ENCODE measurements at places on chromosomes 1 and 21. TPM values are rescaled to one million over a fixed set of nuclear protein-coding genes. Genes with fewer than 3 reads are reported as not detected.

ARTN gene
- not detected for total RNA-seq

DRAXIN gene
- not detected for total RNA-seq

UTS2 gene
- not detected for total RNA-seq

PACC1 gene
- 9.4 TPM for total RNA-seq

SYCP1 gene
- not detected for total RNA-seq

FCMR gene
- total RNA-seq, result 11.7 TPM

FCRLB gene
- 2.7 TPM for total RNA-seq

LEMD1 gene
- total RNA-seq, result not detected

DNA sequence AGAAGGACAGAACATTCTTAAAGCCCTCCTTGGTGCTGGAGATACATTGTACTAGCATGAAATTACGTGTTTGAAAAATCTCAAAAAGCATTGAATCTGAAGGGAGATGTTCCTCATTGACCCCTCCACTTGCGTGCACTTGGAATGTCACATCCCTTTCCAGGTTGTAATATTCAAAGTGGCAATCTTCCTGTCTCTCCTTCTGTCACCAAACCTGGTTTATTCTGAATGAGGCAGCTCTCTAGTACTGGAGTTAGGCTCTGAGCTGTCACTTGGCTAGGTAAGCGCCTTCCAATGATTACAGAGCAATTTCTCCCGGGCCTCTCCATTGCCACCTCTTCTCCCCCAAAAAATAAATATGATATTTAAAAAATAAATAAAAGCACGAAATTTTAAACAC lies 855 bp downstream of the DSCAM start:
- DNase-seq, result no peak

DNA sequence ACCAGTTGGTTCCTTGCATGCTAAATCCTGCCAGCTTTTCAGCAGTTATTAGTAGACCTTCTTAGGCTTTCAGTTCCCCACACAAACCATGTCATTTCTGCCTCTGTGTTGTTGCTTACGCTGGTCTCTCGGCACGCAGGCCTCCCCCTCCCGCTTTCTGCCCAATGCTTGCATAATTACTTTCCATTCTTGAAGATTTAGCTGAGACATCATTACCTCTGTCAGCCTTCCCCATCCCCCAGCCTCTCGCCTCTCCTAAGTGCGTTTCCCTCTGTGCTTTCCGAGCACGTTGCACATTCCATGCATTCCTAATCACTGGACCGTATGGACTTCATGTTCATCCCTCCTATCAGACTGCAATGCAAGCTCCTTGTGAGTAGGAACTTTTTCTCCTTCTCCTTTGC lies 26.8 kb downstream of the TSHB start:
- peak; percentile 94 for DNase-seq

- no peak for DNase-seq
These were observed 344.4 kb upstream of the ESRRG start for GRCh38 chr1:217067642-217068041.

DNA sequence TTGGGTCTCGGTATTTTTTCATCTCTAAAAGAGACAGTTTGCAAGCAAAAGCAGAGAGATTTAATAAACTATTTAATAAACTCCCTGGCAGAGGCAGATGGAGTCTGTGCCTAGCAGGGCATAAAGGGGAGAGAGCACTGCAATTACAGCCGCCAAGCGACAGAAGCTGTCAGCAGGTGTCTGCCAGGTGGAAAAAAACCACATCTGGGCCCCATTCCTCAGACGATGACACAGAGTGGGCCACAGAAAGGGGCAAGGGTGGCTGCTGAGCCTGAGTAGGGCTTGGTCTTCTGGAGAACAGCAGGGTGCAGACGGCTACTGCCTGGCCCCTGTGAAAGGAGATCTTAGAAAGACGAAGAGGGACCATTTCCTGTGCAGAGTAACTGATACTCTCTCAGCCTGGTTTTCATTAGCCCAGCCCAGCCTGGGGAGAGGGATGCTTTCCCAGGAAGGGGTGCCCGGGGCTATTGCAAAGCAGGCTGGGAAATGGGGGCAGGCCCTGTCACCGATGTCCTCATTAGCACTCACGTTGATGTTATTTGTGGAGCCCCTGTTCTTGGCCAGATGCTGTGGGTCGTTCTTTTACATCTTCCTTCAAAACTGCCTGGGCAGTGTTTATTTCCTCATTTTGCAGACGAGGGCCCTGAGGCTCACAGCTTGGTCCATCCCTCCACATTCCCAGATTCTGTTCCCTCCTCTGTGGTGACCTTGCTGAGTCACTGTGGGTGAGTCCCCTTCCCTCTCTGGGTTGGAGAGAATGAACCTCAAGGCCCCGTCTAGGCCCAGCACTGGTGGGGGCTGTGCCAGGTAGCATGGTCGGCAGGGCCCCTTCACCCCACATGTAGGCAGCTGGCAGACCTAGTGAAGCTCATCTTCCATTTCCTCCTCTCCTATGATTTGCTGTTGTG lies 472.7 kb downstream of the PTPRU start:
- peak; percentile 78 for DNase-seq

DNA sequence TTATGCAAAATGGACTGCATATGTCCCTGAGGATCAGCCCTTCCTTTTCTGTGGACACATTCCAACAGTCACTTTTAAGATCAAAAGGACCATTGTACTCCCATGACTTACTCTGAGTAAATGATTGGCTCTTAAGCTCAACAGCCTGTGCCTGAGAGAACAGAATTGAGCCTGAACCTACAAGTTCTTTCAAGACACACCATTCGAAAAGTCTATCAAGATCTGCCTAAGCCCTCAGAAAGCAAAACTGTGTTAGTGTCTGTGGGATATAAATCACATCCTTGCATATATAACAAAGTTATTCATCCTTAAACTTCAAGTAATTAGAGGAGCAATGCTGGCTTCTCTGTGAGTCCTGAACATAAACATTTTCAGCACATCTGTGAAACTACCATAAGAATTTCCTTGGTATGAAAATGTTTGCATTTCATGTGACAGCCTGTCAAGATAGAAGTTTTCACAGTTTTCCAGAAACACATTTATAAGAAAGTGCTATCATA lies 41.6 kb downstream of the PCNX2 start:
- no peak for DNase-seq

- peak; percentile 64 for DNase-seq
These were observed 37.7 kb upstream of the TMEM125 start for GRCh38 chr1:43232074-43232473.

DNA sequence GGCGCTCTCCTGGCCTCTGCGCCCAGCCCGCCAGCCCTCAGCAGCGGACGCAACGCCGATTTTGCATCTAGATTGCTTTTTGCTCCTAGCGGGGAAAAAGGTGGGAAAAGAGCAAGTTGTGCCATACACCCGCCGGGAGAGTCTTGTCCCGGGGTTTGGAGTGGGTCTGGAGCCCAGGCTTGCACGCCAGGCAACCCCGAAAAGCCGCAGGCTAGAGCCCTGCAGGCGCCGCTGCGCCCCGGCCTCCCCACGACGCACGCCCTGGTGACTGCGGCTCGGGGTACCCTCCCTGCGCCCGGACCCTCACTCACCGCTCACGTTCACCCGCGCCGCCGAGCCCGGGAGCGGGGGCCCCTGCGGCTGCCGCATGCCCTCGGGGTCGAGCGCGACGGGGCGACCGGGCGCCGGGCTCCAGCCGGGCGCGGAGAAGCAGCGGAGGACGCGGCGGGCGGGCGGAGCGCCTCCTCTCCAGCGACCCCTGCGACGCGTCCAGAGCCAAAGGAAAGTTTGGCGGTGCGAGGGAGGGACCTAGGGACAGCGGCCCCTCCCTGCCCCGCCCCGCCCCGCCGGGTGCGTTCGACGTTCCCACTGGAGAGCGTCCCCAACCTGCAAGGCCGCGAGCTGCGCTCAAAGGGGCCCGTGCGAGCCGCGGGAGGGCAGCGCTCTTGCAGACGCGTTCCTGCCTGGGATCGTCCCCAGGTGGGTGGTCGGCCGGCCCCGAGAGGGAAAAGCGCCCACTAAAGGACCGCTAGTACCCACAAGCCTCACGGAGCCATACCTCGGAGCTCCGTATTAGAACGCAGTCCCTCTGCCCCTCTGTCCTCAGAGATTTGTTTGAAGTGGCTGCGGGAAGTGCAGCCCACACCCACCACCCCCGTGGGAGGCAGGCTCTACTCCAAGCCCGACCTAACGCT lies at the start of gene LPAR3:
Gene LPAR3 (minus strand): TSS at position 502 of the 914 bp plus-strand sequence. CDS start 27,086 bp downstream, outside the sequence.
- no peak for DNase-seq

DNA sequence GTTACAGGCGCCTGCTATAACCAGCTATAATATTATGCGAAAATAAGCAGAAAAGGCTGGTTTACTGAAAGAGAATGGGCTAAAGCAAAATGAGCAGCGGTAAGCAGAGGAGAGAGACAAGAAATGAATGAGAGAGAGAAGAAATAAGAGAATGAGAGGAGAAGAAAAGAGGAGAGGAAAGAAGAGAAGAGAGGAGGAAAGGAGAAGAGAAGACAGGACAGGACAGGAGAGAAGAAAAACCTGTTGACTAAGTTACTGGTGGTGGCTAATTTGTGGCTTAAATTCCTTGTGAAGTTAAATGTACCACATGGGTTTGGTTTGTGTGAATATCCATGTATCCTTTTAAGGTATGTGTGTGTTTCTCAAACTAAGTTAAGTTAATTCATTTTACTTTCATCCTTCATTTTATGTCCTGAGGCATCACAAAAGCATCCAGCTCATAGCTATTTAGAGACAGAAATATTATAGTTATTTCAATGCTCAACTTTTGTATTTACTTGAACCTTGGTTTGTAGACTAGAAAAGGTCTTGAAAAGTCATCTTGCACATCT lies 3.1 kb upstream of the DDR2 start:
- no peak for DNase-seq

GRCh38 chr1:6912518-6912917 lies 127.3 kb downstream of the CAMTA1 start:
- no peak for DNase-seq

Data from SJSA1 (cell line).